ENCODE measurements at places on chromosomes 7 and 10. TPM values are rescaled to one million over a fixed set of nuclear protein-coding genes. Genes with fewer than 3 reads are reported as not detected.

The AZGP1 gene
- not detected for polyA plus RNA-seq

The DNAH11 gene
- not detected for polyA plus RNA-seq

The PARD3 gene
- not detected for polyA plus RNA-seq

The MBL2 gene
- polyA plus RNA-seq: not detected

The ZNF438 gene
- polyA plus RNA-seq: 4.2 TPM

The FFAR4 gene
- not detected for polyA plus RNA-seq

The ACHE gene
- polyA plus RNA-seq: 0.30 TPM

The ABCB1 gene
- 44.7 TPM for polyA plus RNA-seq

The OR2A5 gene
- not detected for polyA plus RNA-seq

The SLC35G1 gene
- polyA plus RNA-seq: 2.4 TPM

The SEMA3E gene
- not detected for polyA plus RNA-seq

The CUX1 gene
- 26.4 TPM for polyA plus RNA-seq

The LIPF gene
- polyA plus RNA-seq: not detected
